Peyer's patch (tissue), 4 donors: ENCODE measurements at places on chromosomes 13 and 19. TPM values are rescaled to one million over a fixed set of nuclear protein-coding genes. Genes with fewer than 3 reads are reported as not detected.

DNA sequence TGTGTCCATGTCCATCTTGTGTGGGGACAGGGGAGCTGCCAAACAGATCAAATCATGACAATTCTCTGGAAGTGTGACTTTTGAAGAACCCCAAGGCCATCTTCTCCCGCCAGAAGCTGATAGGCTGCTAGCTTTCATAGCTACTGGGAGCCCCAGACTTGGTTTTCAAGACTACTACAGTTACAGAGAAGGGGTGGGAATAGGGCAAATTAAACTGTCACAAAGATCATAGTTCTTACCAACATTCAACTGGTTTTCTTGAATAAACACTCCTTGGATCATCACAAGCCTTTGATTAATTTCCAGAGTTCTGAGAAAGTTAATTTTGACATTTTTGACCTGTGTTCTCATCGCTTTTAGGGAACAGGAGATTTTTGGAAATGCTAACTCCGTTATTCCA is 67.8 kb upstream of the FARP1 start:
- H3K27me3 ChIP-seq: no peaks in the 10 kb centered on the region
- H3K4me3 ChIP-seq: no peak overlapping the region

DNA sequence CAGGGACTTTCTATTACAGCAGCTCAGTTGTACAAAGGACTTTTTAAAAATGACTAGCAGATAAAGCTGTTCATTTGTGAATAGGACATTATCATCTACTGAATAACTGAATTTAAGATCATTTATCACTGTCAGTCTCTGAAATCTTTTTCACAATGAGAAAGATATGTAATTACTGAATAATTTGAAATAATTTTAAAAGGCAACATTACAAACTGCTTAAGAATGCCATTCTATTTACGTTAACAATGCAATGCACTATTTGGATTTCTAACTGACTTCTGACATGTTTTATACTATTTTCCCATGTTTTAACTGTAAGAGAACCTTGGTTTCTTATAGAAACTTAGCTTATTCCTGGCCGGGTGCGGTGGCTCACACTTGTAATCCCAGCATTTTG is 2033.0 kb upstream of the PCDH20 start:
- no peaks in the 10 kb centered on the region for H3K4me1 ChIP-seq
- no peak overlapping the region for H3K27ac ChIP-seq
- H3K4me3 ChIP-seq: no peak overlapping the region
- no peaks in the 10 kb centered on the region for H3K27me3 ChIP-seq
- H3K36me3 ChIP-seq: no peaks in the 10 kb centered on the region

DNA sequence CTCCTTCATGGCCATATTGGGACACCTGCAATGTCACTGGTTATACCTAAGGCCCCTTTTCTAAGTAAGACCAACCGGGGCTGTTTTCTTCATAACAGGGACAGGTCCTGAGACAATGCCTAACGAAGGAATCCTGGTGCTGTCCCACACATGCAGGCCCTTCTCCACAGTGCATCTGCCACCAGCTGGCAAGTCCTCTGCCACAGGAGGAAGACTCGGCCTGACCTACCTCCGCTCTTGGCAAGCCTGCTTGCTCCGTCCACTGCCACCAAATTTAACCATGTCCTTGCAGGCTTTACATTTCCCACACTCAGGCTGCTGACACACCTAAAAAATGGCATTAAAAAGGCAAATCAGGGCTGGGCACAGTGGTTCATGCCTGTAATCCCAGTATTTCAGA is 31.8 kb upstream of the EIF3G start:
- no peak overlapping the region for H3K4me3 ChIP-seq
- no peak overlapping the region for H3K27ac ChIP-seq
- no peaks in the 10 kb centered on the region for H3K27me3 ChIP-seq
- H3K4me1 ChIP-seq: no peaks in the 10 kb centered on the region
- no peaks in the 10 kb centered on the region for H3K36me3 ChIP-seq

DNA sequence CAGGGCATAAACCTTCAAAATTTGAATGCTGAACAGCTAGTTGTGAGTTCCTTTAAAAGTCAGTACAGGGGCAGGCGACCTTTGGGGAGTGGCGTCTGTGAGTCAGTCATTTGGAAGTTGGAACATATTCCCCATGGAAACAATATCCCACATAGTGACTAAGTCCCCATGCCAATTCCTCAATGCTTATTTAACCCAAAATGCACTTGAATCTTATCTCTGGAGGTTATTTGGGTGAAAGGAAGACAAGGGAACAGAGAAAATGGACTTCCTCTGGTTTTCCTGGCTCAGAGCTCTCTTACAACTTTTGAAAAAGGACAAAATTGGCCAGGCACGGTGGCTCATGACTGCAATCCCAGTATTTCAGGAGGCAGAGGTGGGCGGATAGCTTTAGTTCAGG is 479.2 kb upstream of the NBEA start:
- H3K27me3 ChIP-seq: no peaks in the 10 kb centered on the region
- H3K4me3 ChIP-seq: no peak overlapping the region
- no peak overlapping the region for H3K27ac ChIP-seq
- H3K36me3 ChIP-seq: no peaks in the 10 kb centered on the region
- no peaks in the 10 kb centered on the region for H3K4me1 ChIP-seq

- no peaks in the 10 kb centered on the region for H3K36me3 ChIP-seq
- H3K27ac ChIP-seq: no peak overlapping the region
- peaks cover 27% of the 10 kb centered on the region for H3K4me1 ChIP-seq
Observed at GRCh38 chr13:40963927-40964326, 55.2 kb downstream of the ELF1 start.

- H3K4me3 ChIP-seq: peak within 1 kb of the TSS; percentile 63
Observed at GRCh38 chr19:18007917-18008673, at the start of gene ARRDC2. TSS of gene ARRDC2 (plus strand) at chr19:18008170. CDS start at chr19:18008311, 141 bp downstream.

GRCh38 chr13:29383476-29383875 is 212.0 kb downstream of the SLC7A1 start:
- no peak overlapping the region for H3K4me3 ChIP-seq
- no peak for DNase-seq
- no peaks in the 10 kb centered on the region for H3K27me3 ChIP-seq
- no peaks in the 10 kb centered on the region for H3K4me1 ChIP-seq
- no peak overlapping the region for H3K27ac ChIP-seq

DNA sequence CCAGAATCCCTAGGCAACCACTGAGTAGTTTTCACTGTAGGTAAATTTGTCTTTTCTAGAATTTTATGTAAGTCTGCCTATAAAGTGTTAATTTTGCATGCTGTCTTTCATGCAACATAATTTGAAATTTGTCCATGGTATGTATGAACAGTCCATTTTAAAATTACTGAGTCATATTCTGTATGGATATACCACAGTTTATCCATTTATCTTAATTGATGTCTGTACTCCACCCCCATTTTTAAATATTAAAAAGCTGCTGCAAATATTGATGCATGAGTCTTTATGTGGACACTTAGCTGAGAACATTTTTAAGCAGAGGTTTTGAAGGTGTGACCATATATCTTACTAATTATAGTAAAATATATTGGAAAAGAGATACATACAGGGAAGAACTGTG is 9.0 kb downstream of the ZNF134 start:
- H3K4me3 ChIP-seq: no peak overlapping the region
- DNase-seq: no peak
- H3K36me3 ChIP-seq: no peaks in the 10 kb centered on the region
- H3K4me1 ChIP-seq: no peaks in the 10 kb centered on the region
- H3K27me3 ChIP-seq: no peaks in the 10 kb centered on the region
- H3K27ac ChIP-seq: no peak overlapping the region

The SIGLEC12 gene
- not detected for total RNA-seq

- H3K4me3 ChIP-seq: no peak overlapping the region
- H3K27ac ChIP-seq: no peak overlapping the region
- DNase-seq: no peak
- no peaks in the 10 kb centered on the region for H3K36me3 ChIP-seq
- H3K27me3 ChIP-seq: no peaks in the 10 kb centered on the region
Observed at GRCh38 chr13:77033717-77034302, 6.9 kb upstream of the FBXL3 start.
